ENCODE measurements at places on chromosomes 11 and 22.

DNA sequence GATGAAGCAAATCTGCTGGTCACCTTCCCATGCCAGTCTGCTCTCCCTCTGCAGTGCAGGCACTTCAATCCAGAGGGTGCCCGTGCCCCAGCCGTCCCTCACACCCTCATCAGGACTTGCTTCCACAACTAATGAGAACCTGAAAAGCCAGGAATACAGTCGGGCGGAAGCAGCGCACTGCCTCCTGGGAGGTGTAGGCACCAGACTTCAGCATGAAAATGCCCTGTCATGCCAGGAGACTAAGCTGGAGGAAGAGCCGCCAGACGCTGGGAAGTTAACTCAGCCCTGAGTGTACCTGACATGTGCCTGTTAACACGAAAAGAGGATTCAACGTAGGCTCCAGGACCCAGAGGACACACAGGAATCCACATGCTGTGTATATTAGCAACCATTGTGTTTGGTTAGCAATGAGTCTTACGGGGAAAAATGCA, 40.1 kb upstream of the FLI1 start:
- peak; percentile 13 for DNase-seq

GRCh38 chr11:15610881-15611280, 496.2 kb downstream of the INSC start:
- DNase-seq = no peak

DNA sequence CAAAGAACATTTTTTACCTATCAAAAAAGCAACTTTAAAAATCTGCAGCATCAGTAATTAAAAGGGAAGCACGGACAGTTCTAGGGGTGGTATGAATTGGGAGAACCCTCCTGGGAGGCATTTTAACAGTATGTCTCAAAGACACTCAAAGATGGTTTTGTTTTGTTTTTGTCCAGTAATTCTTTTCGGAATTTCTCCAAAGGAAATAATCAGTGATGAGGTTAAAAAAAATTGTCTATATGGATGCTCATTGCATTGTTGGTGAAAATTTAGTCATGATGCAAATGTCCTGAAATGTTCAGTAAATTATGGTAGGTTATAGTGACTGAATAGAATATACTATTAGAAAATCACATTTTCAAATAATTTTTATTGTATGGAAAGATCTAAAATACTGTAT, 115.1 kb downstream of the ATXN10 start:
- no peak for DNase-seq

DNA sequence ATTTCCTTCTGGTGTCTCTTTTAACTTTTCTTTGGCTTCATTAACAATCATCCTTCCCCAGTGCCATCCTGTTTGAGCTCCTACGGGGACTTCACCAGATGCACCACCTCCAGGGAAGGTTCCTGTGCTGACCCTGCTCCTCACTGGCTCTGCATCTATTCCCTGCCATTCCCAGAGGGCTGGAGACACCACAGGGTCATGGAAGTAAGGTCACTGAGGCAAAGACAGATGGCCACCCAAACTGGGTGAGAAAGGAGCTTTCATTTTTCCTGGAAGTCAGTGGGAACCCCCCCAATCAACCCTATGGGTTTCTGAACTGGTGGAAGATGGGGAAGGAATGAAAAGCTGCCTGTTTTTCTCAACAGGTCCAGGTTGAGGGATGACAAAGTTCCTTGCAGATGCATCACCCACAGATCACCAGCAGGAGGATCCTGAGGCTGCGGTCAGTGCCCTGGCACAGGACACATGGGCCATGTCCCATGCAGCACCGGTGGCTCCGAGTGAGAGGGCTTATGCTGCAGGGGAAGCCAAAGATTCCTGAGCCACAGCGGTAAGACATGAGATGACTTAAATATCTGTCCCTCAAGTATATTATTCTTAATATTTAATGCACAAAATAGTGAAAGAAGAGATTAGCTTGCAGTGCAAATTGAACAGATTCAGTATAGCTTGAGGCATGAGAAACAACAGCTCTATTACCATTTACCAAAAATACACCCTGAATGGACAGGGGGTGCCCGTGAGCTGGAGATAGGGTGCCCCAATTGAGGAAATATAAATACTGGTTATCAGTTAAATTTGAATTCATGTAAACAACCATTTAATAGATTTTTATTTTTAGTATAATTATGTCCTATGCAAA, 73.0 kb upstream of the VPREB1 start:
- DNase-seq = no peak

DNA sequence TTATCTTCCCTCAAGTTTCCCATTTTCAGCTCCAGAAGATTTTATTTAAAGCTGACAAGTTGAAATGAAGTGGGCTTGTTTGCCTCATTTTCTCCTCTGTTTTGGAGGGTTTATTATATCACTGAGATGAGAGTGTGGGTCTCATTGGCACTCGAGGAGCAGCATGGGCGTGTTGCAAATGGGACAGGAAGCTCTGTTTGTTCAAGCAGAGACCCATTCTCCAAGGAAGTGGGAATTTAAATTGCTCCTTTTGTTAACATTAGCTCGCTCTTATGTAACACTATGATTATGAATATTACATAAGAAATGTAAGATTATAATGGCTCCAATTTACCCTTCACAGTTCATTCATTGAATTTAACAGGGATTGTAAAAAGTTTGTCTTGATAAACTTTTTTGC, 317.7 kb upstream of the CTSC start:
- DNase-seq = peak; percentile 52
